ENCODE measurements at places on chromosomes 16 and 17.

DNA sequence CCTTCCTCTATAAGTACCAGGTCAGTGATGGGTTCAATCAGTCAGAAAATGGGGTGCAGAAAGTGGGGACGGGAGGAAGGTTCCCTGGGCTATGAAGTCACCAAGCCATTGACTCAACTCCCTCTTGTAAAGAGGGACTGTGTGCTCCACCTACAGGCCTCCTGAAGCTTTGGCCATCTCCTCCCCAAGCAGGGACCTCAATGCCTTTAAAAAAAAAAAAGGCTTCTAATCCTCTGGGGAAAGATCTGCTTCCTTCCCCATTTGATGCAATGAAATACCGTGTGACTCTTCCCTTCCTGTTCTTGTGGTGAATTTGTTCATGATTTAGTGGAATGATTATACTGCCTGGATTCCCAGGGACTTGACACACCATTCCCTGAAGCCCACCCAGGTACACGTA, 30.8 kb downstream of the VWA3A start:
- no peak for DNase-seq
- peaks cover 8% of the 10 kb centered on the region for H3K4me1 ChIP-seq
- H3K36me3 ChIP-seq = no peaks in the 10 kb centered on the region
- H3K4me3 ChIP-seq = no peak overlapping the region

DNA sequence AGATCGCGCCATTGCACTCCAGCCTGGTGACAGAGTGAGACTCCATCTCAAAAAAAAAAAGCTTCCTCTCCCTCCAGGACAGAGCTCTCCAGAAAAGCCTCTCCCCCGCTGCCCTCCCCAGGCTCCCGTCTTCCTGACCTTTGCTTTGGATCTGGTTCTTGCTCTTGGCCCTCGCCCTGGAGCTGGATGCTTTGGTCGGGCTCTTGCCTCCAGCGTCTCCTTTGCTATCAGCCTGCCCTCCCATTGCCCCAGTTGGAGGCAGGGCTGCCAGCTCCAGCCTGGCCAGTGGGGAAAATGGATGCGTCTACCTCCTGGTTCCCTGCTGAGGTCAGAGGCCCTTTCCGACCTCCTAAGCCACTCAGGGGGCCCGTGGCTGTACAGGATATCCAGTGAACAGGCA, 35.9 kb downstream of the TRARG1 start:
- no peaks in the 10 kb centered on the region for H3K36me3 ChIP-seq
- H3K27me3 ChIP-seq = no peaks in the 10 kb centered on the region
- no peak for DNase-seq
- no peaks in the 10 kb centered on the region for H3K4me1 ChIP-seq
- H3K27ac ChIP-seq = no peak overlapping the region

- H3K27me3 ChIP-seq = no peaks in the 10 kb centered on the region
- no peak overlapping the region for H3K4me3 ChIP-seq
- H3K4me1 ChIP-seq = peaks cover 17% of the 10 kb centered on the region
- no peak overlapping the region for H3K27ac ChIP-seq
Observed at GRCh38 chr17:17176341-17176740, 29.8 kb downstream of the PLD6 start.

DNA sequence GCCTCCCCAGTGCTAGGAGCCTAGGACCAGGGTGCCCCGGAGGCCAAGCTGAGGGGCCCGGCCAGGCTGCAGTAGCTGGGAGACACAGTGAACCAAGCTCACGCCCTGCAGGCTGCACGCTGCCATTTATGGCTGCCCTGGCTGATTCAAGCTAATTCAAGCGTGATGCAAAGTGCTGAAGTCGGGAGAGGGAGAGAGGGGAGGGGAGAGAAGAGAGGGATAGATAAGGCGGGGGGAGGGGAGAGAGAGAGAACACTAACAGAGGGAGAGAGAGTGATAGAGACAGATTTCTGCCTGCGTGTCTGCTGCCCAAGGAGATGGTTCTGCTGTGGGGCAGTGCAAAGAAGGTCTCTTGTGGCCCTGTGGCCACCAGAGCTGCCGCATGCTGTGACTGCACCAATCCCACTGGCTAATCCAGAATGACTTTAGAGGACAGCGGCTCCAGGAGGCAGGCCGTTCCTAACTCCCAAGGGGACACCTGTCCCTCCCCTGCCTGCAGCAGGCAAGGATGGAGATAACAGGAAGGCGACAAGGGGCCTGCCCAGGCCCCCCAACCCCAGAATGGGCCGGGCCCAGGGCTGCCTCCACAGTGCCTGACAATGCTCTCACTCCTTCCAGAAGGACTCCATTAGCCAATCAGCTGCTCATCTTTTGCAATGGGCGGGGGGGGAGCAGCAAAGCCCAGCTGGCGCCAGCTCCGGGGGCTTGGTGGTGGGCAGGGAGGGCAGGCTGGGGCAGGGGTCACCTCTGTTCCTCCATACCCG, 12.9 kb downstream of the MXRA7 start:
- H3K4me1 ChIP-seq = no peaks in the 10 kb centered on the region
- no peaks in the 10 kb centered on the region for H3K27me3 ChIP-seq
- no peaks in the 10 kb centered on the region for H3K36me3 ChIP-seq
- no peak overlapping the region for H3K27ac ChIP-seq

- H3K27ac ChIP-seq = no peak overlapping the region
- H3K4me1 ChIP-seq = no peaks in the 10 kb centered on the region
- no peaks in the 10 kb centered on the region for H3K36me3 ChIP-seq
- H3K27me3 ChIP-seq = no peaks in the 10 kb centered on the region
Observed at GRCh38 chr17:3438368-3438767, 4.7 kb upstream of the OR1E2 start.

DNA sequence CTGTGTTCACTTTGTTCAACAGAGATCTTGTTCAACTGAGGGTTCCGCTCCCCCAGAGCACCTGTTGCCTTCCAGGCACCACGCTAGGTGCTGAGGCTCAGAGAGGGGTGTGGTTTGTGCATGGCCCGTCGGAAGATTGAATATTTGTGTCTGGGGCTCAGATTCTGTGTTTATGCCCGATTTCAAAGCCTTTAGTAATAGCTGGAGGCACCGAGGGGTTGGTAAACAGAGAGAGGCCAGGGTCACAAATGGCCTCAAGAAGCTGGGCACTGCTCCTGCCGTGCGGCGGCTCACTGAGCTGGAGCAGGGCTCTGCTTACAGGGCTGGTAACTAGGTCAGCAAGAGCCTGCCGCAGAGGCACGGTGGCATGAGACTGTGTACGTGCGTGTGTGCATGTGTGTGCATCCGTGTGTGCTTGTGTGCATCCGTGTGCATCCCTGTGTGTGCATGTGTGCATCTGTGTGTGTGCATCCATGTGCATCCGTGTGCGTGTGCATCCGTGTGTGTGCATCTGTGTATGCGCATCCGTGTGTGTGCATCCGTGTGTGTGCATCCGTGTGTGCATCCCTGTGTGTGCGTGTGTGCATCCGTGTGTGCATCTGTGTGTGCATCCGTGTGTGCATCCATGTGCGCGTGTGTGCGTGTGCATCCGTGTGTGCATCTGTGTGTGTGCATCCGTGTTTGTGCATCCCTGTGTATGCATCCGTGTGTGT, 5.4 kb downstream of the ITGAE start:
- H3K4me1 ChIP-seq = peaks cover 39% of the 10 kb centered on the region
- no peak overlapping the region for H3K27ac ChIP-seq
- no peak overlapping the region for H3K4me3 ChIP-seq
- H3K27me3 ChIP-seq = no peaks in the 10 kb centered on the region
- no peak for DNase-seq
- H3K36me3 ChIP-seq = no peaks in the 10 kb centered on the region

DNA sequence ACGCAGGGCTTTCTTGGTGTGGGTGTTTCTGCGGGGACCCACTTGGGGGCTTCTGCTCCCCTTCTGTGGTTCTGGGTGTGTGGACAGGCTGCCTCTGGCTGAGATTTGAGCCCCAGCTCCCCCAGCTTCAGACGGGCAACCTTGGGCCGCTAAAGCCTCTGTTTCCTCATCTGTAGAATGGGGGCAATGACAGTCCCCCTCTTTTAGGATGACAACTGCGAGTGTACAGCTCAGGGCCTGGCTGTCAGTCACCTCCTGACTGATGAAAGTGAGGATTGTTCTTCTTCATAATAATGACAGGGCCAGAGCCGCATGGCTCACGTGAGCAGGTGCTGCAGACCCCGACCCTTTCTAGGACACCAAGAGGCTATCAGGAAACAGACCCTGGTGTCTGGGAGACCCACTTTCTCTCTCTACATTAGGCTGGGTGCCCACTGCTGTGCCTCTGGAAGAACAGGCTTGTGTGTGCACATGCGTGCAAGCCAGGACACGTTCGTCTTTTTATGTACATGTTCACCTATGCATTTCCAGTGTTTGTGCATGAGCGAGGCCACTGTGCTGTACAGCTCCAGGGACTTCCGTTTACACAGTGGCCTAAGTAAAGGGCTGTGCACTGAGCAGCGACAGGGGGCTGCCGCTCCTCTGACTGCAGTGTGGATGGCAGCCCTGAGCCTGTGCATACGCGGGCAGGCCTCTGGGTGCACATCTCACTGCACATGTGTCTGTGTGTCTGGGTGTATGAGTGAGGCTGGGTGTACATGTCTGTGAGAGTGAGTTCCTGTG, 4.6 kb downstream of the SPNS3 start:
- H3K27me3 ChIP-seq = no peaks in the 10 kb centered on the region
- DNase-seq = no peak
- H3K4me3 ChIP-seq = no peak overlapping the region

- H3K4me3 ChIP-seq = peak within 1 kb of the TSS; percentile 68
- H3K36me3 ChIP-seq = no peaks in the 10 kb centered on the region
- peaks cover 44% of the 10 kb centered on the region for H3K4me1 ChIP-seq
- H3K27ac ChIP-seq = peak within 1 kb of the TSS; percentile 98
Observed at GRCh38 chr17:27293898-27294688, at the start of gene WSB1. WSB1 (plus strand) TSS chr17:27294114; CDS start chr17:27294396, 282 bp downstream.

- no peak for DNase-seq
- H3K4me1 ChIP-seq = no peaks in the 10 kb centered on the region
- no peak overlapping the region for H3K4me3 ChIP-seq
- peaks cover 5% of the 10 kb centered on the region for H3K36me3 ChIP-seq
Observed at GRCh38 chr17:57350266-57350665, 93.9 kb downstream of the MSI2 start.

DNA sequence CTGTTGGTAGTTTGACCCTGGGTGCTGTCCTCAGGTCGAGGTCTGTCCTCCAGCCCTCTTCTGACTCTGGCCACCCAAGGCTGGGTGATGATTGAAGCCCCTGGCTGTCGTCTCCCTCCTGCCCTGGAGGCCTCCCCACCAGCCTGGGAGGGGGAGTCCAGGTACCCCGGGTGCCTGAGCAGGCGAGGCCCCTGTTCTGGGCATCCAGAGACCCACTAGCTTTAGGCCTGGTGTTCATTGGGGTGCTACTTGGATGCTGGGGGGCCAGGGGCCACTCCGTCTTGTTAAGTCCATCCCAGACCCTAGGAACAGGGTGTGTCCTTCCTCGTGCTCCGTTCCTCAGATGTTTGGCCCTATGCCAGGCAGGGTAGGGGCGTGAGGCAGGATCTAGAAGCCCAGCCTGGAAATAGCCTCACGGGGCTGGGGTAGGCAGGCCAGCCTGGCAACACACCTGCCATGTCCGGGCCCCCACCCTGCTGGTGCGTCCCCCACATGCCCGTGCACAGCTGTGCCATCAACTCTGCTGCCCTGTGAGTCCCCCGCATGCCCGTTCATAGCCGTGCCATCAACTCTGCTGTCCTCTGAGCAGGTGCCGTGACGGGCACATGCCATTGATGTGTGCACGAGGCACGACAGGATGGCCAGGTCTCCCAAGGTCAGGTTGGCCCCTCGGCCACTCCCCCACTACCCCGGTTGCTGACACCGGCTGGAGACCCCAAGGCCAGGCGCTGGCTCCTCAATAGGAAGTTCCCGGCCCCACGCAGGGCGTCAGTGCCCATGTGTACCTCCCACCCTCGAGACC, 36.9 kb downstream of the GINS2 start:
- H3K4me3 ChIP-seq = no peak overlapping the region
- H3K4me1 ChIP-seq = peaks cover 4% of the 10 kb centered on the region
- H3K27ac ChIP-seq = no peak overlapping the region
- no peaks in the 10 kb centered on the region for H3K27me3 ChIP-seq
- no peak for DNase-seq

DNA sequence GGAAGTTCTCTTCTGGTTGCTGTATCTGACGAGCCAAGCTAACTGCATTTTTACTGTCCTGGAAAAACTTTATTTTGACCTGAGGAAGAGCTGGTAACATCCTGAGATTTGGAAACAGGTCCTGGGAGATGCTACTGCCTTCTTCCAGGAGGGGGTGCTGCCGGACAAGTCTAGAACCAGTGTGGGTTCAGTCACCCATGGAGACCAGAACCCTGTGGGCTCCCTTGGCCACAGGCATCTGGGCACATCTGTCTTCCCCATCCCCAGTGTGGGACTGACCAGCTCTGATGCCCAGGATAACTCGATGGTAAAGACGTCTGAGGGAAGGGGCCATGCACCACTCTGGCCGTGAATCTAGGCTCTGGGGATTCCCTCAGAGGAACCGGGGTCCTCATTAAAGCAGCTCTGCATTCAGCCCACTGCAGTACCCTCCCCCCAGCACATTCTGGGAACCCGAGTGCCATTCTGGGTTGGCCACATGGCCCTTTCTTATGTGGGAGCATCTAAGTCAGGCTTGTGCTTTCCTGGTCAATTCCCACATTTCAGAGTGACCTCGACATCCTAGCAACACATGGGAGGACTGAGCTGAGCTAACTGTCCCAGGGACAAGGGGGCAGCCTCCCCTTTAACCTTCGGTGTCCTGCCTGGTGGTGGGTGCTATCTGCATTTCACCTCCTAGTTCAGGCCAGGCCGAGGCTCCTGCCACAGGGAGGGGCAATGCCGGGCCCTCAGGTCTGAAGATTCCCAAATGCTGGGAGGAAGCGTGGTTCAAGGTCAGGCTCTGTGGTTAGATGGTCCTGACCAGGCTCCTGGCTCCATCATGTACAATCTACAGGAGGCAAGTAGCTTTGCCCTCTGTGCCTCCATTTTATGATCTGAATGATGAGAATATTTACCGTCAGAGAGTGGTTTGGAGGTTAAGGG, 6.4 kb downstream of the C16orf86 start:
- no peaks in the 10 kb centered on the region for H3K36me3 ChIP-seq
- no peak overlapping the region for H3K4me3 ChIP-seq
- H3K27ac ChIP-seq = peak overlapping the region; percentile 41
- H3K27me3 ChIP-seq = no peaks in the 10 kb centered on the region
- peak; percentile 72 for DNase-seq

DNA sequence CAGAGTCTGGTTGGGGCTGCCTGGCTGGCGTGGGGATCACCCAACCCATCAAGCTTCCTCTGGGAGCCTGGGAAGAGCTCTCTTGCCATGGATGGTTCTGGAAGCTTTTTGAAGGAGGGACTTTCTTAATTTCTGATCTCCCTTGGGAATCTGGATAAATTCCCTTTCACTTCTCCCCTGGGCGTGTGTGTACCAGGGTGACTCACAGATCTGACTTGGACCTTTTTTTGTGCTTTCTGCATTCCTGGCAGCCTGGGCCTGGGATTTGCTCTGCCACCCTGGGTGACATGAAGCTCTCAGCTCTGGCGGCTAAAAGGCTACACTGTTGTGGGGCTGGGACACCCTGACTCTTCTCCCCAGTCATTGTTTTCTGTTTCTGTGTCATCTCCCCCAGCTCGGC, 70.1 kb downstream of the ABCC1 start:
- no peak overlapping the region for H3K4me3 ChIP-seq
- no peak for DNase-seq
- no peaks in the 10 kb centered on the region for H3K27me3 ChIP-seq

- no peaks in the 10 kb centered on the region for H3K27me3 ChIP-seq
- peaks cover 38% of the 10 kb centered on the region for H3K4me1 ChIP-seq
- H3K36me3 ChIP-seq = peaks cover 3% of the 10 kb centered on the region
- no peak overlapping the region for H3K27ac ChIP-seq
Observed at GRCh38 chr17:64085650-64086005, 44.3 kb downstream of the ERN1 start.

All from CD14-positive monocyte (primary cell).